RPMI7951 (cell line): ENCODE measurements at places on chromosomes 11 and 22. TPM values are rescaled to one million over a fixed set of nuclear protein-coding genes. Genes with fewer than 3 reads are reported as not detected.

GRCh38 chr11:126304457-126305075 is 706 bp downstream of the DCPS start:
- no peak for DNase-seq

GRCh38 chr11:27234043-27234668 is 128.9 kb downstream of the CCDC34 start:
- DNase-seq = peak; percentile 97

- peak; percentile 94 for DNase-seq
Measured at GRCh38 chr11:108973402-108974162, 308.7 kb downstream of the DDX10 start.

GRCh38 chr11:71246559-71246958 is 5.8 kb downstream of the SHANK2 start:
- DNase-seq = no peak

The PRODH gene
- total RNA-seq = not detected in 2 replicates

The RFPL2 gene
- not detected in 2 replicates for total RNA-seq

The GDPD4 gene
- total RNA-seq = not detected in 2 replicates

DNA sequence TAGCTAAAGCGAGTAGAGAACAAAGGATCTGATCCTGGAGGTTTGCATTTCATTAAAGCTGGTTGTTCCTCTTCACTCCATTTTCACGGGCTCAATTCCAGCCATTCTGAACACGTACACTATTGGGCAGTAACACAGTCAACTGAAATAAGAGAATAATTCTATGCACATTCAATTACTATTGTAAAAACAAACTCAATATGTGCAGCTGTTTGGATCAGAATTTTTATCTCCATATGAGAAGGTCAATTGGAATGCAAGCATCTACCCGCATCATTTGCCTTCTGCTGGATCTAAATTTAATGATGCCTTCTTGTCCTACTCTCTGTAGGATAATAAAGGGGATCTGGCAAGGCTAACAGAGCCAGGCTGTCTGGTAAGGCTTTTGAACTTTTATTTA is 562.8 kb upstream of the CCDC179 start:
- DNase-seq = no peak

- DNase-seq = peak; percentile 32
Measured at GRCh38 chr11:64036087-64037026, 626 bp downstream of the FLRT1 start.

- peak; percentile 15 for DNase-seq
Measured at GRCh38 chr11:65254724-65255123, 7.0 kb upstream of the POLA2 start.

DNA sequence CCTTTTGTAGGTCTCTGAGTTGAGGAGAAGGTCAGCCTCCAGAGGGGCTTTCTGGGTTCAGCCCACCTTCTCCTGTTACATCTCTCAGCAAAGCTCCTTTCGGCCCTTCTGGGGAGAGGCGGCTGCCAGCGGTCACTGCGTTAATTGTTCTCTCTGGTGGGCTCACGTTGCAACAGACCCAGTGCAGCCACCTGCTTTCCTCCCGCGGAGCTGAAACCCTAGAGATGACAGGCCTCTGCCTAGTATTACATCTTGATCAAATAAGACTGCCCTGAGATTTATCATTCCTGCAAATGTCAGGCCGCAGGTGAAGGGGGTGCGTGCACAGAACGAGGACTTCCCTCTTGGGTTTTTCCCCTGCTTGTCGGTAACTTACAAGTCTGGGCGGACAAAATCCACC is 43.2 kb upstream of the CREB3L1 start:
- no peak for DNase-seq

The PKDREJ gene
- under 0.01 TPM in 1 of 2 replicates, not detected in the other for total RNA-seq

GRCh38 chr11:77789731-77790476 is 30.6 kb downstream of the RSF1 start:
- DNase-seq = no peak

DNA sequence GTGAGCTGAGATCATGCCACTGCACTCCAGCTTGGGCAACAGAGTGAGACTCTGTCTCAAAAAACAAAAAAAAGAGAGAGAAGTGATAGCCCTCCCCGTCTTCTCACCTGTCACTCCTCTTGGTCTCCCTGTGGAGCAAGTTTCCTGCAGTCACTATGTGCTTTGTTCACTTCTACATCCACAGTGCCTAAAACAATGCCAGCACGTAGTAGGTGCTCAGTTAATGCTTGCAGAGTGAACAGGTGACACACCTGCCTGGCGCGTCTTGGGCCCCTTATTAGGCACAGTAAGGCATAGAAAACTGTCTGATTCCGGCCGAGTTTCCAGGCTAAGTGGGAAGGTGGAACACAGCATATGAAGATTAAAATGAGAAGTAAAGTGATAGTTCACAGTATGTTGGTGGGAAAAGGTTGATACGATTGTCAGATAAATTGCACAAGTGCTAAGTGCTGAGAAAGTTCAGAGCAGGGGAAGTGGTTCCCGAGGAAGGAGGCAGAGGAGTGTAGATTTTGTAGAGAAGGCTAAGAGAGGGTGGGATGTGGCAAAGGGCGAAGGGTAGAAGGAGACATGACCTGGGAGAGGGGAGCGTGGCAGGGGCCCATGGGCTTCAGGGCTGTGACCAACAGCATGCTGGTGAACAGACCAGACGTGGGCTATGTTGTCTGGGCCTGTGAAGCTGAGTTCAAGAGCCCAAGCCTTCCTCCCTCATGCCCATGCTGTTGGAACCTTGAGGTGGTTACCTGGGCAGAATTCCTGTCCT is 41.9 kb downstream of the BCR start:
- no peak for DNase-seq

The CRYAB gene
- total RNA-seq = 0.29 TPM in 1 of 2 replicates, not detected in the other

DNA sequence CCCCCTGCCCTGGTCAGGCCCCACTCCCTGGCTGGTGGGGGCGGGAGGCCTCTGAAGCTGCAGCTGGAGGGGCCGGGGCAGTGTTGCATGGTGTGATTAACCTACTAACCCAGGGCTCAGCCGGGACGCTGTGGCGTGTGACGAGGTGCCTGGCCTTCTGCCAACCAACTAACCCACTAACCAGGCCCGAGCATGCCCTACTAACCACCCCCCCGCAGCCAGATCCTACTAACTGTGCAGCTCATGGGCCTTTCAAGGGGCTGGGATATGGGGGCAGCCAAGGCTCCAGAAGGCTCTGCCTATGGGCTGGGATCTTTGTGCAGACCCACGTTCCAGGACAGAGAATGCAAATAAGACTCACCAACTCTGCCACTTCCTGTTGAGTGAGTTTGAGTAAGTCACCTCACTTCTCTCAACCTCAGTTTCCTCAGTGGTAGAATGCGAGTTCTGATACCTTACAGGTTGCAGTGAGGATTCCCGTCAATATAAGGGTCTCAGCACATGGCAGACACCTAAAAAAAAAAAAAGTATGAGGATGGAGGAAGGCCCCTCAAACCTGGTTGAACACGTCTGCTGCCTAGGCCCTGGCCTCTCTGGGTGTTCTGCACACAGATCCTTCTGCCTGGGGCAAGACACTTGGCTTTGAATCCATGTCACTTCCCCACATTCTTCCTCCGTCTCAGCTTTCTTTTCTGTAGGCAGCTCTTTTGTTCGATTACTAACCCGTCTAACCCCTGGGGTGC is 14.1 kb downstream of the MIAT start:
- peak; percentile 41 for DNase-seq

DNA sequence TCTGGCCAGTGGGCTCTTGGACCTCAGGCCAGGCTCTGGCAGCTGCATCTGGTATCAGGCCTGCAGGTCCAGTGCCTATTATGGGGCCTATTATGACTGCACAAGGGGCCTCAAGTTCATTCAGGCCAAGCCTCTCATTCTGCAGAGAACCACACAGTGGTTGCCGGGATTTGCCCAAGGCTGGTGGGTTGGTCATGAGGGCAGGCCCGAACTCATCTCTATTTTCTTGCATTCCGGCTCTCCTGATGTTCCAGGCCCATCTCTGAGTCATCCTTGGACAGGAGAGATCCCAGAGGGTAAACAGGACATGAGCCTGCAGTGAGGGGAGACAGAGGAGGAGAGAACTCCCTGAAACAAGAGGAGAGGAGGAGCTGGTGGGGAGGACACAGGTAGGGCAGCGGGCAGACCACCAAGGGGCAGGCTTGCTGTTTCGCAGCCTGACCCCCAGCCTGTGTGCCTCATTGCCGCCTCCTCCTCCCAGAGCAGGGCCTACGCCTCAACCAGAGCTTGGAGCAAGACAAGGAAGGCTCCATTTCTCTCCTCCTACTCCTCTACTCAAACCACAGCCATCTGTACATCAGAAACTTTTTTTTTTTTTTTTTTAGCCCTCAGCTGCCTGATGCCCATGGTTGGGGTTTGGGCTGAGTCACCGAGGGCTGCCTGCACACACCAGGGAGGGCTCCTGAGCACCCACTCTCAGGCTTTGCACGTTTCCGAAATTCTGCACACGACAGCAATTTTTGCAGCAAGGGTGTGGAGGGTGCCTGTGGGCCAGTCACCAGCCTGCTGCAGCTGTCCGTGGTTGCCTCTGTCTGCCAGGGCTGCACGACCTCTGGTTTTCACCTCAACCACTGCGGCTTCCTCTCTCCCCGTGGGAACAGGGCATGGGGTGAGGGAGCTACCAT is 12.7 kb upstream of the TREH start:
- peak; percentile 95 for DNase-seq

DNA sequence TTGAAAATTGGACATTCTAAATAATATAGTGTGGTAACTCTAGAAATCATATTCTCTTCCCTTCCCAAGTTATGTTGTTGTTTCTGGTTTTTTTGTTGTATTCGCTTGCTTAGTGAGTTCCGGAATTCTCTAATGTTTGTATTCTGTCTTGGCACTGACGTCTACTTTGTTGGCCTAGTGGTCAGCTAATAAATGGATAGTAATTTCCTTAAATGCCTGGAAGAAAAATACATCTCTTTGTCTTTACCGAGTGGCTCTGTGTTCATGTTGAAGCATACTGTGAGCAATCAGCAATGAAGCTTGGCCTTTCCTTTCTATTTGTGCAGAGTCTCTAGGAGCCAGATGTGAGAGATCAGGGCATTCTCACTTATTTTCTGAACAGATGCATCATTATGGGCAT is 1225.7 kb downstream of the JRKL start:
- DNase-seq = no peak

DNA sequence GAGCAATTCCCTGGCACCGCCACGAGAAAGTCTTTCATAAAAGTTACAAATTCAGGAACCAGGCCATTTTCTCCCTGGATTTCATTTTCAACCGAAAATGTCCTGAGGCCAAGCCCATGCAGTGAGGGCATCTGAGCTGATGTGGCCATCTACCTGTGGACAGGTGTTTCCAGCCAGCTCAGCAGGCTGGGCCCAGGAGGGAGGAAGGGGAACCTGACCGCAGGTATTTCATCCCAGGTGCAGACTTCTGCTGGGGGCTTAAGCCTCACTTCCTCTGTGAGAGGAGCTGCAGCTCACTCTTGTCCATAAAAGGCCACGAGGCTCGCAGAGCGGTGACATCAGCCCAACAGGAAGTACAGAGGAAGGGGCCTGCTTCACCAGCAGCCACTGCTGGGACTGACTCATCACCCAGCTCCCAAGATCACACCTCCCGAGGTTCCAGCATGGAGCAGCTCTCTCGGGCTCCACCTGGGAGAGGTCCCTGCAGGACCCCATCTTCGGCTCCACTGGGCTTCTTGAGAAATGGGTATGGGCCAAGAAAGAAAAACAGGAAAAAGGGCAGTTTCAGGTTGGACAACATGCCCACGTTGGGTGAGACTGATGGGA is 56.4 kb downstream of the MYH9 start:
- DNase-seq = peak; percentile 97

DNA sequence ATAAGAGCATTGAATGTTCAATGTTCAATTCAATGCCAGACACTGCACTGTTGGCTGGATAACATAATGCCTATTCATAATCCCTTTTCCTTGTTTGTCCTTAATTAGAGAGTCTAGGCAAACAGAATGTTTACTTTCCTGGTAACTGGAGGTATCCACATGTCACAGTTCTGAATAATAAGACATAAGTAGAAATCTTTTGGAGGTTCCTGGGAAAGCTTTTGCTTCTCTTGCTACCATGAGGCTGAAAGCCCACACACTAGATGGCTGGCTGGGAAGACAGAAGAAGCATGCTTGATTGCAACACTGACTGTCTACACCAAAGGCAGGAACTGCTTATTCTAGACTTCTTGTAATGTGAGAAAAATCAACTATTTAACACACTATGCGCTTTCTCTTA is 79.5 kb downstream of the GAB2 start:
- no peak for DNase-seq

DNA sequence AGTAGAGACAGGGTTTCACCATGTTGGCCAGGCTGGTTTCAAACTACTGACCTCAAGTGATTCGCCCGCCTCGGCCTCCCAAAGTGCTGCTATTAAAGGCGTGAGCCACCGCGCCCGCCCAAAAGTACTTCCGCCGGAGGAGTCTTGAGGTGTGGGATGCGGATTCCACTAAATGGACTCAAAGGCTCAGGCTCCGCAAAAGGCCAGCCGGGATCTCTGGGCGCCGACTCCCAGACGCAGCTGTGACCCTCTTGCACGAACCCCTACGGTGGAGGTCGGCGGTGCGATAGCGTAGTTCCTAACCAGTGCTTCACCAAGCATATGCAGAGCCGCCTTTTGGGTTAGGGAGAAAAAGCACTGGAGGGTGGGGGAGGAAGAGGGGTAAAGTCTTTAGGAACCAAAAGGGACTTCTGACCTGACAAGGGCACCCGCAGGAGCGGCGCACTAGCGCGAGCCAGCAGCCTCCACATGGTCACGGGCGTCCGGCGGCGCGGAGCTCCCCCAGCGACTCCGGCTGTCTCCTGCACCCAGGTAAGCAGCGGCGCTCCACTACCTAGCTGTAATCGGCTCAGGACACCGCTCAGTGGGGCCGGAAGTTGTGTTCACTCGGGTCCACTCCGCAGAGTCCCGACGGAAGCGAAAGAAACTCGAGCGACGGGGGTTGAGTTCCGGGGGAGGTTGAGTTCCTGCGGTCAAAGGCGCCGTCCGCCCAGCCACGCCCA is at the start of gene MRPL16:
MRPL16 (minus strand) TSS at position 590 of the 722 bp plus-strand sequence; CDS start at position 470, 120 bp downstream.
- peak; percentile 87 for DNase-seq

GRCh38 chr11:22479208-22479607 is 141.0 kb downstream of the SLC17A6 start:
- DNase-seq = no peak

The C1QTNF6 gene
- total RNA-seq = 2.0 and 2.2 TPM in 2 replicates

GRCh38 chr22:42770941-42771647 is 50.4 kb upstream of the A4GALT start:
- DNase-seq = no peak

DNA sequence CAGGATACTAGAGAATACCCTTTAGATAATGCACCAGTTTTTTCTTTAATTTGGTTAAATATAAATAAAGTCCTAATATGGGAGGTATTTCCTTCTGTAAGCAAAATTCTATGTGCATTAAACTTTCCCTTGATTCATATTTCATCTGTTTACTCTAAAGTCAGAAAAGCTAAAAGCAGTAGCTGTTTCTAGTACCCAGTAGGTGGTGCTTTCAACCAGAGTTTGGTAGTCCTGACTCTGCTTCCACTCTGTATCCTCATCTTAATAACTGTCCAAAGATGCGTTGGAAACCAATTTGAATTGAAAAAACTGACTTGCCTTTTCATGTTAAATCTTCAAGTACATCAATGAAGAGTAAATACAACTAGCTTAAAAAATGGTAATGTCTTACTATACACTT is 1065.2 kb downstream of the JRKL start:
- peak; percentile 2 for DNase-seq

The LMO1 gene
- not detected in 2 replicates for total RNA-seq

- DNase-seq = no peak
Measured at GRCh38 chr11:119046489-119046888, 10.5 kb downstream of the HYOU1 start.

GRCh38 chr11:27700351-27701301 is at the start of gene BDNF:
Gene BDNF, minus strand, starts transcription at chr11:27700455. Its CDS starts 41,891 bp downstream, at chr11:27658564.
- DNase-seq = peak; percentile 57

The DNAJB7 gene
- total RNA-seq = not detected in 2 replicates
